Substantia nigra (tissue), 51 donors: ENCODE measurements at places on chromosomes 5 and 9.

DNA sequence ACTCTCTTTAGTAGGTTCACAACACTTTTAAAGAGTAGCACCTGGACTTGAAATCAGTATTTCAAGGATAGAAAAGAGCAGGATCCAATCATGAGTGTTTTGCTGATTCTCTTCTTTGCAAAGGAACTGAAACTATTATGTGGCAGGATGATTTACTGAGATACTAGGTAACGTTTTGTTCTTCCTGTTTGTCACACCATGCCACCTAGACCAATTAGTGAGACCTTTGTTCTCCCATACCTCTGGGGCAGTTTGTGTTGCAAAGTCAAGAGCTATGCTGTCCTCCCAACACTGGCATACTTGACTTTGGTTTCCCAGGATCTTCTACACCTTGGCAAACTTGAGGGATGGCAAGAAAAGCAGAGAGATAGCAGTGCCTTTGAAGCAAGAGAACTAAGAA lies 43.4 kb downstream of the PPP1R2B start:
- DNase-seq: no peak

DNA sequence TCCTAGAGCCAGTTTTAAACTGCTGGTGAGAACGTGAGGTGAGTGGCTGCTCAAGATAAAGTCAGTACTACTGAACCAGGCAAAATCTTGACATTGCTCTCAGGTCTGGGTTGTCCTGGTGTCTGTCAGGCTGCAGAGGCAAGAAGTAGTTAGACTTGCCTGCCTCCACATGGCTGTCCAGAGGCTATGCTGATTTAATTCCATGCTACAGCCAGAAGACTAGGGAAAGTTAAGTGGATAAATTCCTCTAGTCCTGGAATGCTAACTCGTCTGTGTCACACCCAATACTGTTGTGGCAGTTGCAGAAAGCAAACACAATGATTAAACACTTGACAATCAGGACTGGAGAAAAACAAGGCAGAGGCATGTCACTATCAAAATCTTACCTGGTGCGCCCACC lies 118.9 kb downstream of the ACER2 start:
- no peak for DNase-seq

- no peak for DNase-seq
Observed at GRCh38 chr5:134271059-134271458, 45.2 kb upstream of the PPP2CA start.

GRCh38 chr5:141488591-141489561 lies at the start of gene PCDHGC5:
Gene PCDHGC5 (plus strand): TSS chr5:141489081. CDS start chr5:141489241, 160 bp downstream.
- DNase-seq: peak; percentile 65

DNA sequence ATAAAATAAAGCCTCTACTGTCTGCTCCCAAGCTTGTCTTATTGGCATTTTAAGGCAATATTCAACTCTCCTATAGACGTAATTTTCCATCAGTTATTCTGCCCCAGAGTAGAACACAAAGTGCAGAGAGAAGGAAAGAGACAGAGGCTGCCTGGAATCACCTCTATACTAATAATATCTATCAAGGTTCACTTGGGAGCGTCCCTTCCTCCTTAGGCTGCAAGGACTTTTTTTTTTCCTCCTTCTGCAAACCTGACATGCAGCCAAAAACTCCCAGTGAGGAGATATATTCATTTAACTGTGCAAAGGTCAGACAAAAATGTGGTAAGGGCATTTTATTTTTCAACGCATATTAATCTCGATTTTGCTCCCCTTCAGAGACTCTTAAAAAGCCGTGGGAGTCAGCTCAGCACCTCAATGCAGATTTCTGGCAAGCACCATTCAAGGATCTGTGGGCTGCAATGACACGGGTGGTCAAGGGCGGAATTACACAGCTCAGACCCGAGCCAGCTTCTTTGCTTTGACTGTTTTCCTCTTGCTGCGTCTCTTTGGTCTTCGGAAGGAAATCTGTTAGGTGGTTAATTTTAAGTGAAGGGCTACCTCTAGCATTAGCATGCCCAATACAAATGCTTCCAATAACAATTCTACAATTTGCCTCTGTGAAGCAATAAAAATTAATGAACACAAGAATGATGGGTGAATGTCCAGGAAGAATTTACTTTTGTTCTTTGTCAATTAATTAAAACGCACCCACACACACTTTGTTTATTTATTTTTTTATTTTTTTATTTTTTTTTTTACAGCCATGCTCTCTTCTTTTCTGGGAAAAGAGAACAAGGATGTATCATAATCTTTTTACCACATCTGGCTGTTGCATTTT lies 587.7 kb upstream of the GRAMD2B start:
- DNase-seq: peak; percentile 5
